ENCODE measurements at places on chromosomes 4 and X.
A peak's percentile ranks its signal among the peaks of the same experiment; 100 is the strongest.

DNA sequence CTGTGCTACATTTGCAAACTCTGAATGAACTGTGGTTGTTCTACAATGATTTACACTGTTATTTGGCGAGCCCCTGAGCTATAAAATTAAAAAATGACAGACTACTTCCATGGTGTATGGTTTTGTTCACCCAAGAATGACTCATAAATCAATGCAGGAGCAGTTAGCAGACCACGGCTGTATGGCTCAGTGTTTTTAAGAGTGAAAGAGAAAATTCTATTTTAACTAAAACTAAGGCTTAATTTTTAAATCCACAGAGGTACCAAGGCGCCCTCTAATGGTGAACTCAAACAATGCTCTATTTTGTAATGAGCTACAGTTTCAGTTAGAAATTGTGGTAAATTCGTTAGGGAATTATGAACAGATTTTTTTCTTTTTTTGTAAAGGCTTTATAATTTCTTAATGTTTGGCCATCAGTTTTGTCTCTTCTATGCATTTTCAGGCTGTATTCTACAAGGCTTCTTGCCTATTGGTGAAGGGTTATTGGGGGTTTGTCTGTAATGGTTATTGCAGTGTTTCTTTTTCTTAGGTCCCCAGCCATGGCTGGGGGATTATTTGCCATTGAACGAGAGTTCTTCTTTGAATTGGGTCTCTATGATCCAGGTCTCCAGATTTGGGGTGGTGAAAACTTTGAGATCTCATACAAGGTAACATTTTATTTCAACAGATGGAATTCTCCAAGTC, 32.5 kb downstream of the HMGB2 start:
- no peak for DNase-seq

- no peak for DNase-seq
Measured at GRCh38 chrX:140933874-140934655, 68.3 kb upstream of the SPANXB1 start.

DNA sequence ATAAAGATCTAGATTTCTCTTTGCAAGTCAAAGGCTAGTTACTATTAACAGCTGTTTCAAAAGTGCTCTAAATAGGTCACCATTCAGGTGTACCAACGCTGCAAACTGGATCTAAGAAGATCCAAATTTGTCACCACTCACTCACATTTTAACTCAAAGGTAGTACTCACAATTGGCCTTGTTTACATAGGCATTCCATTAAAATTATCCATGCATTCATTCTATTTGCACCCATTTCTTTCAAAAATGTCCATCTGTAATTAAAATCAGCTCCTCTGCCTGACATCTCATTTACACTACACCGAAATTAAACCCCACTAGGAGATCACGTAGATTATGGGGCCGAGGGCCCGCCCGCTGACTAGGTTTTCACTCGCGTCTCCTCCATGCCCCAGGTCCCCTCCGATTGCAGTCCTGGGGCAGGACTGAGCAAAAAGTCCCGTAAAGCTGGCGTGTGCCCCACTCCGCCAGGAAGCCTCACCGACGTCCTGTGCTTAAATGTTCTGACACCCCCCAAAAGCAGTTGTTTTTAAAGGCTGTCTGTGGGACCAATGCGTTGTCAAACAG, 1.3 kb upstream of the ING2 start:
- no peak for DNase-seq

- no peak for DNase-seq
Measured at GRCh38 chr4:146260521-146260920, 46.2 kb downstream of the REELD1 start.

DNA sequence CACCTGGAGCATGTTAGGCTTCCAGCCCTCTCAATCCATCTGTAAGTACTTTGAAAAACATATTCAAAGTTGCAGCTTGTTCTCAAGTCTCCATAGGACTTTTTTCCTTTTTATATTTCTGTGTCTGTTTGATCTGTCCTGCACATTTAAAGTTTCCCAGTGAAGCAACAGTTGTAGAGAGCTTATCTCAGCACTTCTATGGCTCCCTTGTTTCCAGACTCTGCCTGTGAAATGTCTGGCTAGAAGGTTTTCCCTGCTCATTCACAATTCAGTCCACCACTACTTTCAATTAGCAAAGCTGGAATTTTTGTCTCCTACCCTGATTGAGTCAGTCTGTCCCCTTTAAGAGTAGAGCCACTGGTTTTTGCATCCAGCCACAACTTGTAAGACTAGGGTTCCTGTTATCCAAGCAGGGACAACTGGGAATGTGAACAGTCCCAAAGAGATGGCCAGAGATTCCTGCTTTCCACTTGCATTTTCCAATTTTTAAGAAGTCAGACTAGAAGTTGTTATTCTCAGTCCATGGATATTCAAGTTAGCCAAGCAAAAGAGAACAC, 116.1 kb downstream of the GASK1B start:
- DNase-seq, result no peak

GRCh38 chrX:65689377-65689776, 21.9 kb downstream of the MSN start:
- no peak for DNase-seq

GRCh38 chrX:16730450-16730849, 11.0 kb downstream of the SYAP1 start:
- no peak for DNase-seq

DNA sequence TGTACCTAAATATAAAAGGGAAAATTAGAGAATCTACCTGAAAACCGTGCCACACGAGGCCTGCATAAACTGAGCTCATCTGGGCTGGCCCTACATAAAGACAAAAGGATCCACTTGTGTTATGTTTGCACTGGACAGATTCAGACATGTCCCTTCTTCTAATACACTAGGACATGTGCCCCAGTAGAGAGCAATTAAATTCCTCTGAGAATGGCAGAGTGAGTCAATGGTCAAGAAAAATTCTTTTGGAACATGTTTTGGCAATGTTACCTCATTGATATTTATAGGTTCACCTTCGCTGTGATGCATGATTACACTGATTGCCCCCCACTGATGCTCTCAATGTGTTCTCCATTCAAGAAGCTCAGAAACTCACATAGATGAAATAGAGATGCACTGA, 95.2 kb downstream of the MANBA start:
- peak; percentile 74 for DNase-seq

- DNase-seq, result no peak
Measured at GRCh38 chr4:77586951-77587383, 18.7 kb upstream of the CXCL13 start.

DNA sequence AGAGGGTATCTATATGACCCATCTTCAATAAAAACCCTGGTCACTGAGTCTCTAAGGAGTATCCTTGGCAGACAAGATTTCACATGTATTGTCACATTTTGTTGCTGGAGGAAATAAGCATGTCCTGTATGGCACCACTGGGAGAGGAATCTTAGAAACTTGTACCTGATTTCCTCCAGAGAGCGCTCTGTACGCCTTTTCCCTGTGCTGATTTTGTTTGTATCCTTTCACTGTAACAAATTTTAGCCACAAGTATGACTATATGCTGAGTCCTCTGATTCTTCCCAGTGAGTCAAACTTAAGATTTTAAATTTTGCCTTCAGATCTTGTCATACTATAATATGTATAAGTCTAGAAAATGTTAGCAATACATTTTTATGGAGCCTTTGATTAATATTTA, 102.8 kb downstream of the ITIH6 start:
- no peak for DNase-seq

- DNase-seq, result no peak
Measured at GRCh38 chrX:140572724-140573123, 67.9 kb upstream of the SOX3 start.

- DNase-seq, result no peak
Measured at GRCh38 chr4:93775551-93775950, 53.0 kb upstream of the ATOH1 start.

DNA sequence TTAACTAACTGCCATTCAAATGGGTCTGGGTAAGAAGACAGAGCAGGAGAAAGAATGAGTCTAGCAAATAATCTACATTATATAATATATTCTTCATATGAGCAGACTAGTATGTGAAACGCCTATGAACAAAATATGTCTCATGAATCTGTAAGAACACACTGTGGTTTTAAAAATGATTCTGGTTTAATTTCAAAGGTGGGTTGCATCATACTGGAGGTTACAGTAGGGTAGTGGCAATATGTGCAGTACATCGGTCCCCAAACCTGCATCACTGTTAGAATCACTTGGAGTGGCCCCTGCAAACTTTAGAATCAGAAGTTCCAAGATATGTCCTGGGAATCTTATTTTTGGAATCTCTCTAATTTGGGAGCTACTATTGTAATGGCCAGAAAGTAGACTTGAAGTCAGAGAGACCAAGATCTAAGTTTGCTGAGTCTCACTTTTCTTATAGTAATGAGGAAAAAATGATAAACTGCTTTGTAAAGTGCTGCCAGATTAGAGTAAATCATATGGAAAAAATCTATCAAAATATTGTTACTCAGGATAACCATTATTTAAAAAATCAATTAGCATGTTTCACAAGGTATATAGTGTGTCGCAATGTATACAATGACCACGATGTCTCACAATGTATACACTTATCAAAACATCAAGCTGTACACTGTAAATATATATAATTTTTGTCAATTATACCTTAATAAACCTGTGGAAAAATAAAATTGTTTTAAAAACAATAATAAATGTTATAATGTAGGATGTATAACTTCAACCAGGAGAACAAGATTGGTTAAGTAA, 37.9 kb upstream of the ARSJ start:
- DNase-seq, result no peak

DNA sequence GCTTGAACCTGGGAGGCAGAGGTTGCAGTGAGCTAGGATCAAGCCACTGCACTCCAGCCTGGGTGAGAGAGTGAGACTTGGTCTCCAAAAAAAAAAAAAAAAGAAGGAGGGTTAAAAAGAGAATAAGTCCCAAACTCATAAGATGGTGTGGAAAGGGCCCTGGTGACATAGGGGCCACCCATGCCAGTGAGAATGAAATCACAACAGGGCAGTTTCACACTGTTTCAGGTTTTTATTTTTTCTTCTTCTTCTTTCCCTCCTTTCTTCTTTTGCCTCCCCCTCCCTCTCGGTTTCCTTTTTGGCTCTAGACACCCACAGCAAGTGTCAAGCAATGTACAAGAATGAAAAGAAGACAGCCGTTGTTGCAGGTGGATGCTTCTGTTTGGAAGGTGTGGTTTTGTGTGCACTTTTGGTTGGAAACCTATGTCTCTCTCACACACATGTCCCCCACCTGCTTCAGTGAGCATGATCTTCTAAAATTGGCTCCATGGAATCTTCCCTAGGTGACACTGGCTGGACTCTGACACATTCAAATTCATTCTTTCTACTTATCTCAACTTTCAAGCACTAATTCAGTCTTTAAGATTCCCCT, 14.4 kb upstream of the TLR8 start:
- DNase-seq, result no peak

- DNase-seq, result peak; percentile 1
Measured at GRCh38 chr4:62210486-62210885, 1010.4 kb downstream of the ADGRL3 start.

GRCh38 chr4:156528216-156528615, 443.4 kb downstream of the PDGFC start:
- no peak for DNase-seq

- no peak for DNase-seq
Measured at GRCh38 chr4:113355550-113356371, 306.3 kb downstream of the ANK2 start.

DNA sequence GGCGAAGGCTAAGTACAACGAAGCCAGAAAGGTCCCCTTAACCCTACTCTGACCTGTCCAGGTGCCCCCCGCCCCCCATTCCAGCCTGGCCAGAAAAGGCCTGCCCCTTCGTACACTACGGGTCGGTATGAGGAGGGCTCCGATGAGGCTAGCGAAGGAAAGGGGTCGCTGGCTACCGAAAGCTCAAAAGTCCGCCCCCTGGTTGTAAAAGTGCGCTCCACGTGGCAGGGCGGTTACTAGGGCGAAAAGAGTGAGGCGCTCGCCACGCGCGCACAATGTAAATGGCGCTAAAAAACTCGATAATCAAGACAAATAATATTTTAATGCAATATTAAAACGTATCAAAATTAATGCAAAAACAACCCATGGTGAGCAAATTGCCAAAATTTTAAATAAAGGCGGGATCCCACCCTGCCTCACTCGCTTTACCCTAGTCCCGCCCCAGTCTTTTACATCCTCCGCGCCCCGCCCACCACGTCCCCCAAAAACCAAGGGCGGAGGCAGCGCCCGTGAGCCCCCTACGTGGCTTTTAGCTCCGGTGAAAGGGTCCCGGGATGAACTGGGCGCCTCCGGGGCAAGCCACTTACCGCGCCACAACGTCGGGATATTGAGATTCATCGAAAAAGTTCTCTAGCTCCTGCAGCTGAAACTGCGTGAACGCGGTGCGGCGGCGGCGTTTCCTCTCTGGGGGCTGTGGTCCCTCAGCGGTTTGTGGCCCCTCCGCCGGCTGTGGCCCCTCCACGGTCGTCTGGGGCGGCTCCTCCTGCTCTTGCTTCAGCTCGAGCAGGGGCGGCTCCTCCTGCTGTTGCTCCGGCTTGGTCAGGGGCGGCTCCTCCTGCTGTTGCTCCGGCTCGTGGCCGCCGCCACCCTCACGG, 929 bp downstream of the ESX1 start:
- DNase-seq, result no peak

GRCh38 chrX:55839485-55839884, 121.9 kb downstream of the RRAGB start:
- DNase-seq, result no peak

GRCh38 chr4:103075894-103076746, 441 bp downstream of the SLC9B2 start:
- peak; percentile 75 for DNase-seq

- DNase-seq, result no peak
Measured at GRCh38 chr4:90112715-90113114, 14.5 kb upstream of the CCSER1 start.

DNA sequence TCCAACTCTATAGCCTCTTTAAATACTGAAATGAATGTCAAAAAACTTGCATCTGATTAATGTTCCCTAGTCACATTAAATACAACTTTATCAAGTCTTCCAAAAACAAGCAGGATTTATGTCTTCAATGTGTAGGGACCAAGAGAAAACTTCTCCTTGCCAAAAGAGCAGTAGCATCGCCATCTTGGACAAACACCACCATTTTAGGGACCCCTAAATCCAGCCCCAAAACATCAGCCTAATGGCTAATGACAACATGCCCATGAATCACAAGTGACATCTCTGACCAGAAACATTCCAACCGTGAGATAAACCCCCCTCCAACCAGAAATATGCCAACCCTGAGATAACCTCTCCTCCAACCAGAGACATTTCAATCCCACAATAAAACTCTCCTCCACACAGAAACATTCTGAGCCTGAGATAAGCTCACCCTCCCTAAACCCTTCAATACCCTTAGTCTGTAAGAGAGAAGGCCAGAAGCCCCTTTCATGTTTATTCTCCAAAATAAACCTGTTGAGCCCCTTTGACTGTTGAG, 697.4 kb downstream of the TRAM1L1 start:
- no peak for DNase-seq

- no peak for DNase-seq
Measured at GRCh38 chr4:29560452-29560851, 1159.7 kb upstream of the PCDH7 start.

Measured in COR-L47 (cell line).